ENCODE measurements at places on chromosomes 3 and 15.
A peak's percentile ranks its signal among the peaks of the same experiment; 100 is the strongest.

- no peak for DNase-seq
These were observed 283.5 kb upstream of the PDZRN3 start for GRCh38 chr3:73908218-73908617.

DNA sequence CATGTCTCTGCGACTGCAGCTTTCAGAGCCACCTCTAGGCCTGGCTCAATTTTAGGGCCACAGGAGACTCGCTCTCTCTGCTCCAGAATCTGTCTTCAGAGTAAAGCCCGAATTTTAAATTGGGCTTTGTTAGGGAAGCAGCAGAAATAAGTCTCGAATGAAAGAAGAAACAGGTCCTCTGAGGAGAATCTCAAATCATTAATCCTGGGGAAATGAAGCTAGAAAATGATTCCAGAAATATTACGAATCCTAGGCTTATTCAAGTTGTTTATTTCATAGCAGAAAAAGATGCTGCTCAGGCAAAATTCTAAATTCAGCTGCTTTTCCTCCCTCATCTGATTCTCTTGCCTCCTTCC is 114.2 kb upstream of the THBS1 start:
- no peak for DNase-seq

GRCh38 chr15:53837263-53837662 is 77.8 kb upstream of the WDR72 start:
- no peak for DNase-seq

DNA sequence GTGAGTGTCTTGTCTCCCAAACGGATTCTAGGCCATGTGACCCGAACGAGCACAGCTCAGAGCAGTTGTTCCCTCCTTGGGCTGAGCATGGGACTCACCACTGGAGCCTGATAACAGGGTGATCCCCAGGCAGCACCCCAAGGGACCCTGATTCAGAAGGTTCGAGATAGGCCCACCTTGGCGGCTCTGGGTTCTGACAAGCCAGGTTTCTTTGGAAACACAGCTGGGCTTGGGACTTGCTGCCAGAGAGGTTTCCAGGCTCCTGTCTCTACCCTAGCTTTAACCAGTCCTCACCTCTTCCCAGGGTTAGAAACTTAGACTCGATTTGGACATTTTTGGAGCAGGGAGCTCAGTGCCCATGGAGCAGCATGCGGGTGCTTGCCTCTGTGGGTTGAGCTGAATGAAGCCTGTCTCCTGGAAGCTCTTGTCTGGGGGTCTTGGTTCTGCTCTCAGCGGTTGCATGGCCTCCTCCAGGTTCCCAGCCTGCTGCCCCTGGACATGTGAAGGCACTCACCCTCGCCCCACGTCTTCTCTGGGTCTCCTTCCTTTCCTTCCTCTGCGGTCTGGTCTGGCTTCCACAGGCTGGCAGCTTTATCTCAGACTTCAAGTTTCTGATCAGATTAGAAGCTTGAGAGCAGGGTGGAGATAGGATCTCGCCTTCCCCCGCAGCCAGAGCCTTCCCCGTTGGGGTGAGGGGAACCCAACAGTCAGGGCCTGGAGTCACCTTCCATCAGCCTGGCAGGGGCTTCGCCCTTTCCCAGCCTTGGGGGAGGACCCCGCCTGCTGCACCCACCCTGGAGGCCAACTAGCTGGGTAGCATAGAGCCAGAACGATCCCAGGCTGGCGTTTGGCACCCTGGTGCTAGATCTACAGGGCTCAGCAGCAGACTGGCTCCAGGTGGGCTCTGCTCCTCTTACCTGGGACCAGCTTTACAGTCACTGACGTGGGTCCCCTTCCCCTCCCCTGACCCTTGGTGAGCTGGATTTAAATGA is 21.0 kb downstream of the PAQR5 start:
- no peak for DNase-seq

- DNase-seq = no peak
These were observed 594.9 kb upstream of the CFAP20DC start for GRCh38 chr3:59644479-59645402.

DNA sequence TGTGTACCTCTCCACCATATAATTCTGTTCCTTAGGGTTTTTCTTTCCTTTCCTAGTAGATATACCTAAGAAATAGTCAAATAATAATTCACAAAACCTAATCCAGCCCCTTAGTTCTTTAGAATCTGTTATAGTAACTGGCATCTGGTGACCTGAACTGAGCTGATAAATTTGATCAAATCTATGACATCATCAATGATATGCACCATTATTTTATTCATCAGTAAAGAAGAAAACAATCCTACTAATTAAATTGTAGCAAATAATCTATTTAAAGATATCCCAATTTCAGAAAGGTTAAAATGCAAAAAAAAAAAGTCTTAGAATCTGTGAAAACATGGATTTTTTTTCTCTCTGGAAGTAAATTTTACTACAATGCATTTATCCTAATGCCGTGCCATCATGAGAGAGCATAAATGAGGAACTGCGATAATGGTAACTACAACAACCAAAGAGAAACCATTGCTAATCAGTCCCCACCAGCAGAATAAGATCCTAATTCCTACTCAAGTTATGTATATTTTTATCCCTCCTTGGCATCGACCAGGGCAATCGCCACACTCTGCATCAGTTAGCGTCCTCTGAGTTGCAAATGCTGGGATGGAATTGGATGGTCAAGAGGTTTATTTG is 6.6 kb upstream of the MNS1 start:
- DNase-seq = no peak

DNA sequence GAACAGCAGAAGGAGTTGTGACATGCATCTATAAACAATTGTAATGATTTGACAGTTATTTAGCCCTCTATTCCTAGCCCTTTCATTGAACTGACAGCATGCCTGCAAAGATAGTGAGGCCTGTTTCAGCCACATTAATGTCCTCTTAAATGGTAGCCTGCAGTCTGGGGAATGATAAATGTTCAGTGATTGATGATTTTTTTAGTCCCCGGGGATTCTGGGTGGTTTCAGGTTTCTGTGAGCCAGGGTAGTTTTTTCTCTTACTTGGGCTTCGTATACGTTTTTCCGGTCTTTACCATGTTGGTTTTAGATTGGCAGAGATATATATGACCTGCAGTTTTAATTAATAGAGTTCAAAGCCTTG is 172.0 kb downstream of the TCF12 start:
- no peak for DNase-seq

DNA sequence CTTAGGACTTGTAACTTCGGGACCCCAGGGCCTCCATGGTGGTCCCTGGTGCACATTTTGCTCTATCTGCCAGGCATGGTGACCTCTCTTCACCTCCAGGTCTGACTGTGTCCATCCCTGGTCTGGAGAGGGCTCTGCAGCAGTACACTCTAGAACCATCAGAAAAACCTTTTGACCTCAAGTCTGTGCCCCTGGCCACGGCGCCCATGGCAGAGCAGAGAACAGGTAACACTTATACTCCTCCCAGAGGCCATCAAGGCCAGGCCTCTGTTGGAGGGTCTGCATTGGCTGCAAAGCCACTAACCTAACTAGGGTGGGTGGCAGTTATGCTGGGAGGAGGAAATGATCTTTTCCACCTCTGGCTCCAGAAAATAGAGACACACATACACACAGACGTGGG is 10.3 kb upstream of the HMCES start:
- DNase-seq = no peak

- DNase-seq = no peak
These were observed 43.7 kb upstream of the ROPN1 start for GRCh38 chr3:124035463-124036121.

DNA sequence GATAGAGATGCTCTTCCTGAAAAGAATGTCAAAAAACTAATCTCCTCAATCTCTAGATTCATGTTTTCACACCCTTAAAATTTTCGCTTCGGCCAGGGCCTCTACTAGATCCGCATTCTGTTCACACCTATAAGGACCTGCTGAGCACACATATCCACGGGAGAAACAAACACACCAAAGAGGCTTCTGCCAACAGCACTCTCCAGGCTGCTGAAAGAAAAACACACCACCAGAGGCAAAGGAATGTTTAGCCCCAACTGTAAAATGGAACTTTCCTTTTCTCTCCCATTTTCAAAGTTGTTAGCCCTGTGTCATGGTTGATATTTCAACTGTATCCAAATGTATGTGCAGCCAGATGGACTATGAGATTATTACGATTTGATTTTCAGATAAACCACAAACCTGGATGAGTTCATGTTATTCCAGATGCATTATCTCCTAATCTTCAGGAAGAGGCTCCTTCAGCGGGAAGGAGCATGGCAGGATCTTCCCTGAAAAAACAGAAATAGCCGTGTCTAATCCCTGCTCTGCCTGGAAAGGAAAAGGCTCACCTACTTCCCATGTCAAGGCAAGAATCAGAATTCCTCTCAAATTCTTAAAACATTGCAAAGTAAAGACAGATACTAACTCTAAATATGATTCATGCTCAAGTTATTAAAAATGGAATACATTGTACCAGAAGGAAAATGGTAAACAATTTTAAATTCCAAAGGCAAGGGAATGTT is 442.7 kb upstream of the NR2F2 start:
- no peak for DNase-seq

- DNase-seq = no peak
These were observed 38.4 kb downstream of the ABTB1 start for GRCh38 chr3:127711021-127711695.

- no peak for DNase-seq
These were observed 51.9 kb downstream of the STRIT1 start for GRCh38 chr3:155241579-155241978.

DNA sequence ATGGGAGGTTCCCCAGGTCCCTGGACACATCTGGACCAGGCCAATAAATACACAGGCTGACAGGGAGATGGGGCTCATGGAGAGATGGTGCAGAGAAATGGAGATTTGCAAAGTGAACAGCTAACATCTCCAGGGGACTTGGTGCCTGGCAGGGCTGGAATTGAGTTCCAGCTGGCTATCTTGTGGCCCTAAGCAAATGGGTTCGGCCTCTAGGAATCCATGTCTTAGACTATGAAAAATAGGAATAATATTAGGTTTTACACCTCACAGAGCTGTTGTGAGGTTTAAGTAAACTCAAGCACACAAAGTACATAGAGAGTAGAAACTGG is 82.9 kb upstream of the SPATA12 start:
- DNase-seq = no peak

- DNase-seq = peak; percentile 27
These were observed 758 bp upstream of the SNX33 start for GRCh38 chr15:75646944-75647364.

- no peak for DNase-seq
These were observed 37.5 kb downstream of the SETMAR start for GRCh38 chr3:4340411-4341335.

GRCh38 chr15:55743729-55744655 is 1.0 kb upstream of the PRTG start:
- DNase-seq = no peak

- DNase-seq = no peak
These were observed 408.0 kb downstream of the TBL1XR1 start for GRCh38 chr3:176789281-176789705.

GRCh38 chr15:39580117-39580484 is 778 bp upstream of the THBS1 start:
- DNase-seq = peak; percentile 86

- no peak for DNase-seq
These were observed 231.4 kb downstream of the ROBO2 start for GRCh38 chr3:77271306-77271705.

GRCh38 chr3:58041182-58041825 is 33.1 kb downstream of the FLNB start:
- DNase-seq = no peak

DNA sequence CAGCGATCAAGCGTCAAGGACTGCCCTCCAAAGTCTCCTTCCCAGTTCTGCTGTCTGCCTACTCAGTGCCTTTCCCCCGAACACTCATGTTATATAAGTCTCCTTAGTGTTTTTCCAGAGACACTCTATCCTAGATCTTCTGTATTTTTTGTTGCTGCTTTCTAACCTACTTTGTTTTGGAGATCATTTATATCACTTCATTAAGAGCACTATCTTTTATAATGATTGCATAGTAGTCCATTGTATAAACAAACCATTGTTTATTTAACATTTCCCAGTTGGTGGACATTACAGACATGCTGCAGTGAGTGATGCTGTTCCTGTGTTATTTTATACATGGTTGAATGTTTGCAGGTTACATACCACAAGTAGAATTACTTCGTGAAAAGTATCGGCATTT is 47.1 kb downstream of the SLC25A26 start:
- no peak for DNase-seq

DNA sequence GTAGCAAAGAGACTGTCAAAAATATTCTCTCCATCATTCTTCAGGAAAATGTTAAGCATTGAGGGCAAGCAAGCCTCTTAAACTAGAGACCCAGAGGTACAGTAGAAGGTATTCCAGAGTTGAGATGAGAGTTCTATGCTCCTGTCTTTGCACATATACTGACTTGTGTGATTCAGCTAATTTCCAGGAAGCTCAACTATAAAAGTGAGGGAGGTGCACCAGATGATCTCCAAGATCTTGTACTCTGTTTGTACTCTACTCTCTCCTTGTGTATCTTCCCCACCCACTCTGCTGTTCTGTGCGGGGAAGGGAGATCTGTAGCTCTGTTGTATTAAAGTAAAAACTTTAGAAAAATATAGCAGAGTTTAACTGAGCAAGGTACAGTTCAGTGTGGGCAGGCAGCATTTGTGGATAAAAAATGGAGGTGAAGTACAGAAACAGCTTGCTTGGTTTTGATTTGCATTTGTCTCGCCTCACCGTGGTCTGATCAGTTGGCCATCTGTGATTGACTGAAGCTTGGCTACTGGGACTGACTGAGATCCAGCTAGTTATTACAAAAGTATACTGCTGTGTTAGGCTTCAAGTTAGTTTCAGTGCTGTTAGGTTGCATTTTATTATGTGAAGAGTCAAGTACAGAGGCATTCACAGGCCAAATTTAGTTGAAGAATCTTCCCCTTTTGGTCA is 463.1 kb upstream of the GOLIM4 start:
- no peak for DNase-seq

DNA sequence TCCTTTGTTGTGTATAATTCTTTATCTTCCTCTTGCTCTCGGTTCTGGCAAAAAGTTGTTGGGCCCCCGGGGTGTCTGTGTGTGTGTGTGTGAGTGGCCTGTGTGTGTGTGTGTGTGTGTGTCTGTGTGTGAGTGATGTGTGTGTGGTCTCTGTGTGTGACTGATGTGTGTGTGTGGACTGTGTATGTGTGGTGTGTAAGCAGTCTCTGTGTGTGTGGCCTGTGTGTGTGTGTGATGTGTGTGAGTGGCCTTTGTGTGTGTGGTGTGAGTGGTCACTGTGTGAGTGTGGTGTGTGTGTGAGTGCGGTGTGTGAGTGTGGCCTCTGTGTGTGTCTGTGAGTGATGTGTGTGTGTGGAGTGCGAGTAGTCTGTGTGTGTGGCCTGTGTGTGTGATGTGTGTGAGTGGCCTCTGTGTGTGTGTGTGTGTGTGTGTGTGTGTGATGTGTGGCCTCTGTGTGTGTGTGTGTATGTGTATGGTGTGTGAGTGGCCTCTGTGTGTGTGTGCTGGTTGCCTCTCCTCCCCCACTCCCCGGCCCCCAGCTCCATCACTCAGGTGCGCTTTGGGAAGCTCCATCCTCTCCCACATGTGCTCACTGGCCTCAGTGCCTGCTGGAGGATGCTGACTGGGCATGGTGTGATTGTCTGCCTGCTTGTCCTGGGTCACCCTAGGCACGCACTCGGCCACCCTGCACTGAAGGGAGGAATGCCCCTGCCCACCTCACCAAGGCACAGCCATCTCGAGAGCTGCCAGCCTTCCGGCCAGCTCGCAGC is 8.8 kb downstream of the LINGO1 start:
- no peak for DNase-seq
